RWPE2 (cell line): ENCODE measurements at places on chromosomes 5 and 9.

GRCh38 chr9:92798358-92798757 lies 33.7 kb upstream of the BICD2 start:
- no peak for DNase-seq

- DNase-seq = no peak
Observed at GRCh38 chr9:91503673-91504081, 80.0 kb upstream of the NFIL3 start.

DNA sequence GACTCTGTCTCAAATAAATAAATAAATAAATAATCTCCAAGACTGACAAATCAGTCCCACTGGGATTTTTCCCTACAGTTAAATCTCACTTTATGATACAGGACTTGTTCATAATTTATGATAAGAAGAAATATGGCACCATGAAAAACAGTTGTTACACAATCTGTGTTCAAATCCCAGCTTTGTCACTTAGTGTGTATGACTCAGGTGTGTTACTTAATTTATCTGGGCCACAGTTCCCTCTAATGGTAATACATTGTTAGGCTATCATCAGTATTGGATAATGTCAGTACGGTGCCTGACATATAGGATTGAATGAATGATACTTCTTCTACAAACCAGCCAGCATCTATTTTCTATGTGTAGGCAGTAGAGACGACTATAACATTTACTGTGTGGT lies 23.1 kb downstream of the SLC36A3 start:
- DNase-seq = no peak

DNA sequence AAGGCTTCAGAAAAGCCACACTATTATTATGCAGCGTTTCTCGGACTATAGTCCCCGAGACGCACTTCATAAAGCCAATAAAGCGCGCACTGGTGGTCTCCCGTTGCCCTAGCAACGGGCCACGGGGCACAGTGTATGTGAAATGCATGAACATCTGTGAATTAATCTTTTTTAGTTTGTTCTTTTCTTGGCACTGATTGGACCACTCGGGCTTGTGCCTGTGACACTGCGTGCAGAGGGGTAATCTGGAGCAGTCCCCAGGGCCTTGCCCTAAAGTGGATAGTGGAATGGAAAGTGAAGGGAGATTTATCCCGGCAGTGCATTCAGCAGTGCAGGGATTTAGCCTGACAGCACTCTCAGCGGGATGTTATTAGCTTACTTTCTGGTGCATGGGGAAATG lies 92.1 kb downstream of the TLE4 start:
- no peak for DNase-seq

GRCh38 chr9:126261584-126262356 lies 64.9 kb upstream of the MVB12B start:
- no peak for DNase-seq

DNA sequence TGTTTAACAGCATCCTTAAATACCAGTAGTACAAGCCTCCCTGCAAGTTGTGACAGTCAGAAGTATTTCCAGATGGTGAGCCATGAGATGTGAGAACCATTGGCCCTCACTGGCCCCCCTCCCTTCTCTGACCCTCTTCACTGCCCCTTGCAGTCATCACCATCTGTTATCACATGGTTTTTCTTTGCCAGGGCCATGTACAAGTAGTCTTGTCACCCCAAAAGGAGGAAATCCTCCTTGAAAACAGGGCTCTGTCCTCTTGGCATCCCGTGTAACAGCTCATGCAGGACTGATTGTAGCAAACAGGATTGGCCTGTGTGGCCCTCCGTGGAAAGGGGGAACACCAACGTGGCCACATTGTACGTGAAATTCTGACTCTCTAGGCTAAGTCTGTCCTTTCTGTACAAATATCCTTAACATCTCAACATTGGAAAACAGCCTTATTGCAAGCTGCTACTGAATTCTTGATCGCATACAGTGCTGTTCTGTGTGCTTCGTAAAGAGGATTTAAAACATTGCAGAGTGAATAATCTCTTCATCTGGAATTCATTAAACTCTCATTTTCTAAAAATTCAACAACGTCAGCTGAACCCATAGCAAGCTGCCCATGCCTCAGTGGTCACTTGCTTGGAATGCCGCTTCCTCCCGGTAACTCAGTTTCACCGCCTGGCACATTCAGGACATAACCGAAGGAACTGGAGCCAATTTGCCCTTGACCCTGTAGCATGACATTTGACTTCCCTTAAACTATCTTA lies 171.7 kb downstream of the ATPSCKMT start:
- no peak for DNase-seq

DNA sequence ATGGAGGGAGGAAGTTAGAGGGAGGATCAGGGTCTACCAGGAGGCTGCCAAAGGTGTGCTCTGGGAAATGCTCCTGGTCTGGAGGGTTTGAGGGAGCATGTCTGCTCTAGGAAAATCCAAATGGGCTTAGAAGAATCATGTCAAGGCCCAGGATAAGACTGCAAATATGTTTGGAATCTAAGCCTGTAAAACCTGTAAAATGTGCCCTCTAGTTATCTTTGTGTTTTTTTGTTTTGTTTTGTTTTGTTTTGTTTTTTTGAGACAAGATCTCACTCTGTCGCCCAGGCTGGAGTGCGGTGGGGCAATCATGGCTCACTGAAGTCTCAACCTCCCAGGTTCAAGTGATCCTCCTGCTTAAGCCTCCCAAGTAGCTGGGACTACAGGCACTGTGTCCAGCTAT lies 135.4 kb downstream of the FGF1 start:
- DNase-seq = no peak

- no peak for DNase-seq
Observed at GRCh38 chr9:28999806-29000205, 1426.5 kb upstream of the C9orf72 start.

- DNase-seq = no peak
Observed at GRCh38 chr5:20601678-20602100, 613.7 kb upstream of the CDH18 start.

- DNase-seq = no peak
Observed at GRCh38 chr9:87570000-87570908, 72.6 kb downstream of the DAPK1 start.

DNA sequence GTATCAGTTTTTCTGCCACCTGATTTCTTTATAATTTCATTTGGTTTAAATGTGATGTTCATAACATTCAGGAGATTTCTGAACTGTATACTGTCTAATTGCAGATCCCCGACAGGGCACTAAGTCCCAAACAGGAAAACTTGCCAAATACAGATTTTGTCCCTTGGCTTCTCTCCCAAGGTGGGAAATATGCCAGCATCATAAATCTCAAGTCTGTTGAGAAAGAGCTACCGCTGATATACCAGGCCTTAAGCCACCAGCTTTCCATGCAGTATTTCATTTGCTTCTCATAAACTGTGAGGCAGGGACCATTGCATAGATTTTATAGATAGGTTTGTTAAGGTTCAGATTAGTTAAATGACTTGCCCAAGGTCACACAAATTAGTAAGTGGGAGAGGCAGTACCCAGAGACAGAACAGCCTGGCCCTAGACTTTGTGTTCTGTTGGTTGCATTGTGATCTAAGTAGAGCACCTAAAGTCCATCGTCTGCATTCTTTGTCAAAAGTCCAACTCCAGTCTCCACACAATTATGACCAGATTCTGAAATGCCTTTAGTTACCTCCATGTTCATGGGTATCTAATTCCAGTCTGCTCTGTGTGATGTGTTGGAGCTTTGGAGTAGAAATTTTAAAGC lies 16.2 kb downstream of the GPR21 start:
- no peak for DNase-seq

GRCh38 chr9:16441791-16442190 lies 428.7 kb downstream of the BNC2 start:
- DNase-seq = no peak

DNA sequence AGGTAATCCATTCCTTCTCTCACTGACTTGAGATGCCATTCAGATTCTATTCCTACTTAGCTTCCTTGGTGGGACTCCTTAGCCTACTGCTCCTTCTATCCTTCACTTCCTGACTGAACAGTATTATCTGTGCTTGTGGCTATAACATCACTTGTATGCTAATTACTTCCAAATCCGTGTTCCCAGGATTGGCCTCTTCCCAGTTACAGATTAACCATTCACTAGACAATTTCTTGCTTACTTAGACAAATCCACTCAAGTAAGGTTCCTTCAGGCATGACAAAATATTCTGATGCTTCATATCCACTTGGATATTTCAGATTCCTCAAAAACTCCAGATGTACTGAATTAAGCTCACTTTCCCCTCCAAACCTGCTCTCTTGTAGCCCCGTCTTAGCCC lies 18.3 kb downstream of the LIFR start:
- DNase-seq = no peak

- DNase-seq = no peak
Observed at GRCh38 chr5:159456722-159457465, 126.6 kb upstream of the IL12B start.

GRCh38 chr5:118679264-118679940 lies 308.9 kb downstream of the DTWD2 start:
- no peak for DNase-seq

- no peak for DNase-seq
Observed at GRCh38 chr5:59532979-59533729, 360.4 kb downstream of the PDE4D start.

- DNase-seq = no peak
Observed at GRCh38 chr9:87880683-87881082, 2.0 kb upstream of the SPATA31E1 start.

DNA sequence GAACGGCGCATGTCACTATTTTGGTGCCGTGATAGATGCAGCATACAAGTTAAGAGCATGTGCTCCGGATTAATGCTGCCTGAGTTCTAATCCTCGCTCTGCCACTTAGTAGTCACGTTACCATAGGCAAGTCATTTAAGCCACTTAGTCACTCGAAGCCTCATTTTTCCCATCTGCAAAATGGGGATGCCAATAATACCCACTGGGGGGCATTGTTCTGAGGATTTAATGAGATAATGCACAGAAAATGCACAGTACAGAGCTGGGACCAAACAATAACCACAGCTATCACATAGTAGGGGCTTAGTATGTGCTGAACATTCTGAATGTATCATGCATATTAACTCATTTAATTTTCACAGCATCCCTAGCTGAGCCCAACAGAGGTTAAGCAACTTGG lies 9.1 kb downstream of the NIPAL4 start:
- DNase-seq = no peak

DNA sequence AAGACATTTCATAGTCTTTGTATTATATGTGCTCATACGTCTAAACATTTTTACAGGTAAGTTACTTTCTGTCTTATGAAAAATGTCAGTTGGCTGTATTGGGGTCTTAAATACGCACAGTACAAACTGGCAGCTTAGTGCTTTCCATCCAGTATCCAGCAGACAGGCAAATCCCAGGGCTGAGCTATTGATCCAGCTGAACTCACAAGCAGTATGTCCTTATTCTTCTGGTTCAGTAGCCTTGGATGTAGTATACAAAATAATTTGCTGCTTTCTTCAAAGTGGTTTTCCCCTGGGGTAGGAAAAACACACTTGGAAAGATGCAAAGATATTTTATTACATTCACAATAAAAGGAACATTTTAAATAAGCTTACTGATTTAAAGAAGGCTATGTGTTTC lies 617.2 kb downstream of the NR2F1-AS1 start:
- DNase-seq = no peak

- DNase-seq = no peak
Observed at GRCh38 chr5:172113036-172113435, 75.0 kb downstream of the STK10 start.
